ENCODE measurements at places on chromosomes 2 and 18.

GRCh38 chr18:58363767-58364540 is 264.9 kb downstream of the ALPK2 start:
- no peak for DNase-seq

GRCh38 chr2:40401896-40402295 is 50.0 kb downstream of the SLC8A1 start:
- no peak for DNase-seq

GRCh38 chr2:101989740-101990460 is 1.9 kb upstream of the IL1R2 start:
- DNase-seq: no peak

- DNase-seq: no peak
Measured at GRCh38 chr2:47293976-47294375, 109.0 kb upstream of the MSH2 start.

GRCh38 chr18:48615566-48616401 is 77.0 kb downstream of the CTIF start:
- DNase-seq: no peak

- no peak for DNase-seq
Measured at GRCh38 chr18:12750076-12750714, 47.4 kb downstream of the PSMG2 start.

DNA sequence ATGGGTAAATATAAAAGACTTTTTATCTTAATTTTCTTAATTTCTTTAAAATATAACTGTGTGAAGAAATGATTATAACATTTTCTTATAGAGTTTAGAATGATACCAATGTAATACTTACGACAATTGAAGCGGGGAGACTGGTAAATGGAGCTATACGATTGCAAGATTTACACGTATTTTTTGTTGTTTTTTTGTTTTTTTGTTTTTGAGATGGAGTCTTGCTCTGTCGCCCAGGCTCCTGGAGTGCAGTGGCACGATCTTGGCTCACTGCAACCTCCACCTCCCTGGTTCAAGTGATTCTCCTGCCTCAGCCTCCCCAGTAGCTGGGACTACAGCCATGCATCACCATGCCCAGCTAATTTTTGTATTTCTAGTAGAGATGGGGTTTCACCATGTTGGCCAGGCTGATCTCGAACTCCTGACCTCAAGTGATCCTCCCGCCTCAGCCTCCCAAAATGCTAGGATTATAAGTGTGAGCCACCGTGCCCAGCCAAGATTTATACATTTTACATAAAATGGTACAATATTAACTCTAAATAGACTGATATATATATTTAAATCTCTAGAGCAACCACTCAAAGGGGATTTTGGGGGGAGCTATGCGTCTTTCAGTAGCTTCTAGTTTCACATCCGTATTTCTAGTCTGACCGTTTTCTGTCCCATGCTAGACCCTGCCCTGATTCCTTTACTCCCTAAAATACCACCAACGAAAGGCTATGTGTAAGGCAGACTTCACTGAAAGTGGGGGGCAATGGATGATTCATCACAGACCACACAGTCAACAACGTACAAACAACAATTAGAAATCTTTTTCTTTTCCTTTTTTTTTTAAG is 28.2 kb upstream of the ATG16L1 start:
- no peak for DNase-seq

GRCh38 chr2:199962203-199962602 is 6.8 kb downstream of the MAIP1 start:
- DNase-seq: no peak

GRCh38 chr2:58739033-58739432 is 497.9 kb upstream of the FANCL start:
- DNase-seq: no peak

GRCh38 chr2:112433932-112434730 is 686 bp upstream of the RGPD8 start:
- DNase-seq: no peak
